ENCODE measurements at places on chromosomes 6 and 20.
A peak's percentile ranks its signal among the peaks of the same experiment; 100 is the strongest.

DNA sequence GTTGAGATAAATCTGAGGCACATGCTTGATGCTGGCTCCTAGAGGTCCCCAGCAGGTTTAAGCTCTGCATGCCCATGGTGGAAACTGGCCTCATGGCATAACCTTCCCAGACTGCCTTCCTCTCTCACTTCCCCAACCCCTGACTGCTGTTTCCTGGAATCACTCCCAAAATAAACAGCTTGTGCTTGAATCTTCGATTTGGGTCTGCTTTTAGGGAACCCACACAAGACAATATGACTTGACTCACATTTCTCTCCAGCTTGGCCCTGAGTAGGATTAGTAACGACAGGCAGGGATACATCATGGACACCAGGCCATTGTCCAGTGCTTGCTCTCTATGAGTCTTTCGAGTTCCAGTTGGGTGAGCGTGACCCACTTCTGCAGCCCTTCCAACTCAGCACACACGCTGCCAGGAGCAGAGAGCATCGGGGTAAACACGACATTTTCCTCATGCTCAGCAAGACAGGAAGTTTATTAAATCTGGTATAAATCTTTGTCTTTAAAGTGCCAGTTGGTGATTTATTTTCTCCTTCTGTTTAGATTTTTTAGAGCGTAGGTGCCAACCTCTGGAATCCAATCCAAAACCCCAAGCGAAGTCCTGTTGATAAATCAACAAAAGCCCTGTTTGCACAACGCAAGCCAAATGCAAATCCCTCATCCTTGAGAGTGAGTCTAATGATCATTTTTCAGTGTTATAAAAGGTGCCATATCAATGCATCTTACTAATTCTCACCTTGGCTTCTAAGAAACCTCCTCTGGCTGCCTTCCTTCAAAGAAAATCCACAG lies 135.0 kb downstream of the FOXA2 start:
- DNase-seq: peak; percentile 28

GRCh38 chr6:144804246-144804790 lies 519.2 kb downstream of the UTRN start:
- no peak for DNase-seq

DNA sequence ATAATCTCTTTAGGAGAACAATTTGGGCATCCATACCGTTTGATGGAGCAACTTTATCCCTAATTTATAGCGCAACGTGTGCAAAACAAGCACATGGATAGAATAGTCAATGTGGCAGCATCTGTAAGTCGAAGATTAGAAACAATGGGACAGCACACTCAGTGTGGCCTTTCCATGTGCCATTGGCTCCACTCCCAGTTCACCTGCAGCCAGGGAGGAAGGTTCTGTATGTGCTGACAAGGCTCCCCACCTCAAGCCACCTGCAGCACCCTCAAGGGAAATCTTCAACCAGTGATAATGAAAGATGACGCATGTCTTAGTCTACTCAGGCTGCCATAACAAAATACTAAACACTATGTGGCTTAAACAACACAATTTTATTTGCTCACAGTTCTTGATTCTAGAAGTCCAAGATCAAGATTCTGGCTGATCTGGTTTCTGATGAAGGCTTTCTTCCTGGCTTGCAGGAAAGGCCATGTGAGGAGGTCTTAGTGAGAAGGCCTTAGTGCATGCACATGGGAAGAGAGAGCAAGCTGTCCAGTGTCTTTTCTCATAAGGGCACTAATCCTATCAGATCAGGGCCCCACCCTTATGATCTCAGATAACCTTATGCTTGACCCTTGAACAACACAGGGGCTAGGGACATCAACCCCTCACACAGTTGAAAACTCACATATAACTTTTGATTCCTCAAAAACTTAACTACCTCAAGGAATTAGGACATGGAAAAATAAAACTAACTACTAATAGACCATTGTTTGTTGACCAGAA lies 34.9 kb upstream of the SHLD1 start:
- no peak for DNase-seq

- peak; percentile 93 for DNase-seq
Measured at GRCh38 chr6:57221936-57222742, at the start of gene RAB23. Gene RAB23 (minus strand): TSS chr6:57222307. CDS start chr6:57210380, 11,927 bp downstream.

GRCh38 chr20:53157443-53158408 lies 185.6 kb downstream of the TSHZ2 start:
- no peak for DNase-seq
